Fibroblast of lung (primary cell): ENCODE measurements at places on chromosomes 12 and 14. TPM values are rescaled to one million over a fixed set of nuclear protein-coding genes. Genes with fewer than 3 reads are reported as not detected.

MRPS35 gene
- 47.5 and 52.5 TPM in 2 replicates for total RNA-seq

ZDHHC22 gene
- not detected in 2 replicates for total RNA-seq

OTOGL gene
- total RNA-seq, result under 0.01 and 0.17 TPM in 2 replicates

SPSB2 gene
- 12.7 and 12.8 TPM in 2 replicates for total RNA-seq

DNA sequence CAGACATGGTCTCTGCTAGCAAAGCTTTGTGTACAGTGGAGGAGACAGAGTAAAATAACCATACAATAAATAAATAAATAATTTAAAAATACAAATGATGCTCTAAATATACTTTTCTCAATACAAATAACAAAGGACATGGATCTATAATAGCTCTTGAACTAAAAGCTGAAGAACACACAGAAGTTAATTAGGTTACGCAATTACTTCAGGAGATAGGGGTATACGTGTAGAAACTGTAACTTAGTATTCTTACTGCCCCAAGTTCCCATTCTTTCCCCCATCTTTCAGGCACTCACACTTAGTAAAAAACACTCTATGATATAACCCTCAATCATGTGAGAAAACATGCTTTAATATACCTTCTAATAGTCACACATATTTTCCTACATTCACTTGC is 44.2 kb downstream of the INSM2 start:
- no peak for DNase-seq

- DNase-seq, result no peak
Measured at GRCh38 chr12:89797436-89797835, 88.8 kb upstream of the ATP2B1 start.

GRCh38 chr12:59147791-59148190 is 227.5 kb upstream of the LRIG3 start:
- DNase-seq, result no peak

- no peak for DNase-seq
Measured at GRCh38 chr14:68008491-68008890, 188.9 kb downstream of the RAD51B start.

- DNase-seq, result no peak
Measured at GRCh38 chr12:33129500-33129899, 232.9 kb upstream of the PKP2 start.

- no peak for DNase-seq
Measured at GRCh38 chr14:72560331-72560730, 333.6 kb downstream of the DPF3 start.
